ENCODE measurements at places on chromosomes 11 and 22.

DNA sequence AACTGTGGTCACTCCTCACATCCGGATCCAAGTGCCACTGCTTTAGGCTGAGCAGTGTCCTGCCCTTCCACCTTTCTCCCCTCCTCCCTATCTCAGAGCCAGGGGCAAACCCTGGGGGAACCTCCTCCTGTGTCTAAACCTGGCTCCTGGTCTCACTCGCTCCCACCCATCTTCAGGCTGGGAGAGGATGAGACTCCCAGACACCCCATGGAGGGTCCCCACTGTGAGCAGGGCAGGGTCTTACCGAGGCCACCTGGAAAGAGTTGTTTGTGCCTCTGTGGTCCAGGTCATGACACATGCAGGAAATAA lies 93.6 kb downstream of the PDE2A start:
- DNase-seq = no peak

GRCh38 chr11:85672105-85672902 lies 7.4 kb upstream of the CREBZF start:
- no peak for DNase-seq

- no peak for DNase-seq
Observed at GRCh38 chr11:119295178-119295577, 21.8 kb downstream of the MCAM start.

DNA sequence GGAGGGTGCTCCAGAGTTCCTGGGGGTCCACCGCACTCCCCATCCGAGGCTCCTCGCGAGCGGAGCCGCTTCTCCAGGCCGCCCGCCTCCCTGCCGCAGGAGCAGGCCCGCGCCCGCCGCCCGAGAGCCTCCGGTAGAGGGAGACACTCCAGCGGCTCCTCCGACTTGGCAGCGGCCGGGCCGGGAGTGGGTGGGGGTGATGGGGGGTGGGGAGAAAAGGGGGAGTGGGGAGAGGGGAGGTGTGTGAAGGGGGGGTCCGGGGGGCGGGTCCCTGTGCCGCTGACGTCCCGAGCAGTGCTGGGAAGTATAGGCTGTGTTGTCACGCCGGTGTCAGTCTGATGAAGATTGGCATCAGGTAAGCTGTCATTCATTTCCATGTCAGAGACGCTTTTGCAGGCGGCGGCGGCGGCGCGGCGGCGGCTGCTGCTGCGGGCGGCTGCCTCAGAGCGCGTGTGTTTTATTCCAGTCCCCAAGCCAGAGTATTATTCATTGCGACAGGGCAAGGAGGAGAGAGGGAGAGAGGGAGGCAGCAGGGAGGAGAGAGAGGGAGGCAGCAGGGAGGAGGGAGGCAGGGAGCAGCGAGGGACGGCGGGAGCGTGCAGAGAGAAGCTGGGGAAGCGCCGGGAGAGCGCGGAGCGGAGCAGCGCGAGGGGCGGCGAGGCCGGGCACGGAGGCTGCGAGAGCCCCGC lies at the start of gene PKNOX2:
Gene PKNOX2, plus strand, starts transcription at position 330 of the 689 bp plus-strand sequence. CDS start 186,555 bp downstream, outside the sequence.
- DNase-seq = no peak

DNA sequence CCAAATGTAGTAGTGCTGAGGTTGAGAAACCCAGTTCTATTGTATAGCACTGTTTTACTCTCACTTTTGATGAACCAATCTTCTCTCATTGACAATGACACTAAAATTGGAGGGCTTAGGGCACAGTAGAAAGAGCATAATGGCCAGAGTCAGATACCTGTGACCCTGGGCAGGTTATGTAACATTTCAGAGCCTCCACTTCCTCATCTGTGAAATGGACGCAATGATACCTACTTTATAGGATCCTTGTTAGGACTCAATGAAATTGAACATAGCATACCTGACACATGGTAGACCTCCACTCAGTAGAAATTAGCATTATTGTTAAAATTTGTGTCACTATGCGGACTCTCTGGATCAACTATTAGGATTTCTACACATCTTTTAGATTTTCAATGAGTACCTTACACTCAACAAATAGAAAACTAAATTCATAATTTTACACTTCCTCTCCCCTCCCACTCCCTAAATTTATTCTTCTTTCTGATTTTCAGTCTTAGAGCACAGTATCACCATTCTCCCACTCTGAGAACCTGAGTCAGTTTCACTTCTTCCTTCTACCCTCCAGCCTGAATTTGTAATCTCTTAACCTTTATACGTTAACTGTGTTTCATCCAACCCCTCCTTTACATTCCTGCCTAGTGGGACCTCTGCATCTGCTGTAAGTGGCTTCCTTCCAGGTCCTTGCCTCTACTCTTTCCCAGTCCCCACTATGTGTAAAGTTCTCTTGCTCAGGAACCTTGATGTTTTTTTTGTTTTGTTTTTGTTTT lies 78.3 kb downstream of the MICAL2 start:
- no peak for DNase-seq

DNA sequence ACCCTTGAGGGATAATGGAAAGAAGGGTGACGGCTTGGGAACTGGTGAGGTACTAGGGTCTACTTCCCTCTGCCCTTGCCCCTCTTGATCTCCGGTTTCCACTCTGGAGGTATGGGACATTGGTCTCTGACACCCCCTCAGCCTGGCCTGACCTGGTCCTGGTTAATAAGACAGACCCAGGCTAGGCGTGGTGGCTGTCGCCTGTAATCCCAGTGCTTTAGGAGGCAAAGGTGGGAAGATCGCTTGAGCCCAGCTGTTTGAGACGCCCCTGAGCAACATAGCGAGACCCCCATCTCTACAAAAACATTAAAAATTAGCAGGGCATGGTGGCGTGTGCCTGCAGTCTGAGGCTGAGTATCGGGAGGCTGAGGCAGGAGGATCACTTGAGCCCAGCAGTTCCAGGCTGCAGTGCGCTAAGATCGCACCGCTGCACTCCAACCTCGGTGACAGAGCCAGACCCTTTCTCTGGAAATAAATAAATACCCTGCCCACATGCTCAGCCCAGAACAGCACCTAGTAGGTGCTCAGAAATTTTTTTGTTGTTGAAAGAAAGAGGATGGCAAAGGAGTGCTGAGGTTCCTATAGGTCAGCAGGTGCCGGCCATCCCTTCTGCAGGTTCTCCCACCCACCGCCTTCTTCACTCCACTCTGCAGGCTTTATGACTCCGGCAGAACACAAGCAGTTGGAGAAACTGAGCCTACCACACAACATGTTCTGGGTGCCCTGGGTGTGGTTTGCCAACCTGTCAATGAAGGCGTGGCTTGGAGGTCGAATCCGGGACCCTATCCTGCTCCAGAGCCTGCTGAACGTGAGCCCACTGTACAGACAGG lies 6.3 kb downstream of the BEST1 start:
- DNase-seq = no peak

Data from fibroblast of skin of left biceps (primary cell).